Tongue (tissue), 3 donors: ENCODE measurements at places on chromosomes 1 and 21.

DNA sequence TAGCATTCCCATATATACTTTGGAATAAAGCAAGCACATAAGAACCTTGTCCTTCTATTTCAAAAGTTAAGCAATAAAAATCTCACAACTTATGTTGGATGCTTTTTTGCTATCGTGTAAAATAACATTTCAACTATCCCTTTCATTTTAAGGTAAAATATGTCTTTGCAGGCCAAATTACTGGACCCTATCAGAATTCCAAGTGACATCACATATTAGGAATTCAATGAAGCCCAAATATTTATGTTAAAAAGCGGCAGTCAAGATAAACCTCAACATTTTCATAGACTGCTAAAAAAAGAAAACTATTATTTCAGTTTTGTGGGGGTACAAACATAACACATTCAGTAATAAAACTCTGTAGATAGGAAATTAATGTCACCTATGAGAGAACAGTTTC lies 252.0 kb downstream of the KCTD3 start:
- no peak for DNase-seq

DNA sequence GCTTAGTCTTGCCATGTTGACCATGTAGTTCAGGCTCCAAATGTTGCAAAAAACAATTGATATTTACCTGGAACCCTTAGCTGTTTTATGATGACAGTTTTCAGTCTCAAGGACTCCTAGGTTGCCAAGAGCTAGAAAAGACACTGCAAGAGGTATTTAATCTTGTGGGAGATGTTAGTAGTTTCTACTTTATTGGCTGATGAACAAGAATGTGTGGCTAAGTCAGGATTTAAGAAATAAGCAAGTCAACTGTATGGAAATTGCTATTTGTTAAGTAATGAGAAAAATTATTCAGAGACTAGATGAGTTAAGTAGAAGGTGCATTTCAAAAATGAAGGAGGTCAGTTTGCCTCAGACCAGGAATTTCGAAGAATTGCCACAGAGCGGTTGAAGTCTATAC lies 639.7 kb upstream of the USP24 start:
- DNase-seq, result no peak

DNA sequence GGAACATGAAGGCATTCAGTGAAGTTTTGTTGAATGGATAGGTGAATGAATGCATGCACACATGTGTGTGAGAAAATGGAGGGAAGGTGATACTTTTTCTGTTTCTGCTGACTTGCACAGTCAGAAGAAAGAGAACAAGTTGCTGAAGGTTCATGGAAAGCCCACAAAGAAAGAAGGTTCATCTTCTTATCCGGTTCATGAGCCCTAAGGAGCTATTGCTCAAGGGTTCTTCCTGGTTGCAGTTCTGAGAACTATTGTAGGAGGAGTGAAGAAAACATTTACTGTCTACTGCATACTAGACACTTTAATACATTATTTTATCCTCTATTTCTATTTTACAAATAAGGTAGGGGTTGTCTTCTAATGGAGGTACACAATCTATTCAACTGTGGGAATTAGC lies 13.4 kb upstream of the NIBAN1 start:
- no peak for DNase-seq

DNA sequence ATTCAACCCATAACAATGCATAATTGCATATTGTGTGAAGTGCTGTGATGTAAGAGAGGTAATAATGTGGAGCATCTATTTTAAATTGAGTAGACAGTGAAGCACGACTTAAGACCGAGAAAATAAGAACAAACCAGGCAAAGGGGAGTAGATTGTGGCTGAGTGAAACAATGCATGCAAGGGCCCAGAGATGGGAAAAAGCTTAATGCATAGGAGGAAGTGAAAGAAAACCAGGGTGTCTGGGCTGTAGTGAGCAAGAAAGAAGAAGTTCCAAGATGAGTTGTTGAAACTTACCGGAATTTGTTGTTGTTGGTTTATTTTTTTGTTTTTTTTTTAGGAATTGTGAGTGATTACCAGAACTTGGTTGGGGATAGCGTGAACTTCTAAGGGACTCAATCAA lies 104.7 kb downstream of the SNX7 start:
- no peak for DNase-seq

DNA sequence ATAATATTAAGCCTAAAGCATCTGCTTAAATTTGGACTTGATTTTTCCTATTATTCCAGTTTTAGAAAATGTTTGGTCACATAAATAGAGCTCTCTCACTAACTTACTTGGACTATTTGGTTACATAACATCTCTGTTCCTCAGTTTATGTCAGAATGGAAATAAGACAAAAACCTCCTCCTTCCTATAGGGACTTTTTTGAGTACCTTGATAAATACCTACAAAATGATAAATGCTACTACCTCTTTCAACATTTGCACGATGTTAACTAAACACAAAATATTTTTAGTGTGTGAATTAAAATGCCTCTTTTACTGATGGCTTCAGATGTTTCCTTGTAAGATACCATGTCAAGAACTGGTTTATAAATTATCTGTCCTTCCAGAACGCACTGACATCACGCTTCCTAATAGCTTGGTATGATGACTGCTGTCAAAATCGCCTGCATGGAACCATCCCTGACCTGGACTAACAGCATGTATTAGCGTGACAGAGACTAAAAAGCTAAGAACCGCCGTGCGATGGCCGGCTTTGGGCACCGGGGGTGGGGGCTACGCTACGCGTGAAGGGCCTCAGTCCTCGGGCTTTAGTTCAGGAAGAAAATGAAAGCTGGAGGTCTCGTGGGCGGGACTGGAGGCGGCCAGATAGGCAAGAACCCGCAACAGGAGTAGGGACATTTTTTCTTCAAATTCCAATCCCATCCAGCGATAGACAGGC lies 133.2 kb upstream of the BARHL2 start:
- DNase-seq, result no peak
